Activated CD8-positive, alpha-beta T cell treated with anti-CD3 and anti-CD28 coated beads, Interleukin-2, amount 10 ng/mL, durations not matched to agents 7 days and 5 days (primary cell): ENCODE measurements at places on chromosomes 5 and 9. TPM values are rescaled to one million over a fixed set of nuclear protein-coding genes. Genes with fewer than 3 reads are reported as not detected.

DNA sequence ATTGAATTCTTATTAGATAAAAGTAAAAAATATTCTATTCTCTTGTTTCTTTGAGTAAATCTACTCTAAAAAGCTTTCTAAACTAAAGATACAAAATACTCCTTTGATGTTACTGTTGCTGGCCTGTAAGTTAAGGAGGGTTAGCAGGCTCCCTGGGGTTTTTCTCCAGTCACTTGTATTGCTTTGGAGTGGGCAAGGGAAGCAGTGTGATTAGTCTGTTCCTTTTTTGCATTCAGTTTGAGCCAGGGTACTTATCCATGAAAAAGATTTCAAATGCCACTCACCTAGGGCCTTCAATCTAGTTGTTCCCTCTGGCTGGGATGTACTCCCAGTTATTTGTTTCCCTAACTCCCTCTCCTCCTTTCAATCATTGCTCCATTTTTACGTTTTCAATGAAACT lies 256.2 kb upstream of the SMC2 start:
- H3K4me3 ChIP-seq: no peak overlapping the region
- DNase-seq: no peak
- no peaks in the 10 kb centered on the region for H3K36me3 ChIP-seq
- H3K27ac ChIP-seq: no peak overlapping the region
- H3K27me3 ChIP-seq: no peaks in the 10 kb centered on the region

DNA sequence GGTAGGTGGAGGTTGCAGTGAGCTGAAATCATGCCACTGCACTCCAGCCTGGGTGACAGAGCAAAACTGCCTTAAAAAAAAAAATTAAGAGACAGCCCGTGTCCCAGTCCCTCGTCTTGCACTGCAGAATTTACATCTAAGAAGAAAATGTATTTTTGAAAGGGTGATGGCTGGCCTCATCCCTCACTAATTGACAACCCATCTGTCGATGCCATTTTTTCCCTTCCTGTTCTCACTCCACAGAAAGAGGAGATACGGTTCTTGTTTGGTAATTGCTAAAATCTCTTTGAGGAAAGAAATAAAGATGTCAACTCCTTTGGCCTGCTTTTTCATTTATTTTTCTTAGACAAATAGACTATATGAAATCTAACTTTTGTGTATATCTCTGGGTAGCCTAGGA lies 2.4 kb upstream of the LSM11 start:
- no peak for DNase-seq
- no peak overlapping the region for H3K4me3 ChIP-seq
- peaks cover 23% of the 10 kb centered on the region for H3K4me1 ChIP-seq
- H3K27me3 ChIP-seq: no peaks in the 10 kb centered on the region
- no peak overlapping the region for H3K27ac ChIP-seq

Gene DND1
- 3.1 TPM for total RNA-seq

DNA sequence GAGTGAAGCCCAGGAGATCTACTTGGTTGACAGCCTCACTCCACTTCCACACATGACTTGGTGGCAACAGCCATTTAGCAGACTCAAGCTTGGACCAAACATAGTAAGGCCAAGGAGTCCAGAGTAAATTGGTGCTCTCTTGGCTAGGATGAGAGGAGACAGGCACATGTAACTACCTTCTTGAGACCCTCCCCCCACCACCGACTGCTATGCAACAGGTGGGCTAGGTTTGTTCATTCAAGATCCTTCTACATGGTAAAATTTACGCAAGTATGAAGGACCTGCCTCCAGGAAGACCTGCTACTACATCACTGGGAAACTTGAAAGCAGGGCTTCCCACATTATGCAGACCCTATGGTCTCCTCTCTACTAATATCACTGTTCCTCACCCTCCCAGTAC lies 442.4 kb downstream of the SPOCK1 start:
- H3K36me3 ChIP-seq: no peaks in the 10 kb centered on the region
- H3K27ac ChIP-seq: no peak overlapping the region
- no peak for DNase-seq
- peaks cover 3% of the 10 kb centered on the region for H3K27me3 ChIP-seq
- no peak overlapping the region for H3K4me3 ChIP-seq

Gene PSAT1
- 112 TPM for total RNA-seq

- H3K4me1 ChIP-seq: peaks cover 59% of the 10 kb centered on the region
- no peaks in the 10 kb centered on the region for H3K27me3 ChIP-seq
- H3K36me3 ChIP-seq: peaks cover 45% of the 10 kb centered on the region
- no peak for DNase-seq
Measured at GRCh38 chr5:67196537-67197059, at the start of gene CD180. Gene CD180, minus strand, starts transcription at chr5:67196799. Its CDS starts 158 bp downstream, at chr5:67196641.

- peaks cover 42% of the 10 kb centered on the region for H3K36me3 ChIP-seq
- H3K4me3 ChIP-seq: no peak overlapping the region
- H3K4me1 ChIP-seq: peaks cover 27% of the 10 kb centered on the region
Measured at GRCh38 chr9:37141015-37141414, 20.6 kb downstream of the ZCCHC7 start.

DNA sequence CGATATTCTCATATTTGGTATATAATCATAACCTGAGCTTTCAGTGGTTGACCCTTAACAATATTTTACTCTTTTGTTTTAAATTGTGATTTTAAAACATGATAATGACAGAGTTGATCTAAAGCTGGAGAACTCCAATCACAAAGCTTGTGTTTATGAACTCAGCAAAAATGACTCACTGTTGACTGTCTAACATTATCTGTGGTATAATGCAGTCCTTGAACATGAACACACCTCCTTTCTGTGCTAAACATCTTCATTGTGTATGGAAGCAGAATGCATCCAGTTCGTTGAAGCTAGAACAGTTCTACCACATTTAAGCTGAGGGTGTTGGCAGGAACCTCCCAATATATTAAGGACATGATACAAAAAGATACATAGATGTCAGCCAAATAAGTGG lies 1030.2 kb upstream of the SEMA6A start:
- H3K4me1 ChIP-seq: no peaks in the 10 kb centered on the region
- no peaks in the 10 kb centered on the region for H3K27me3 ChIP-seq
- H3K27ac ChIP-seq: no peak overlapping the region
- DNase-seq: no peak
- no peak overlapping the region for H3K4me3 ChIP-seq
- no peaks in the 10 kb centered on the region for H3K36me3 ChIP-seq

Gene GLIPR2
- 73.0 TPM for total RNA-seq

GRCh38 chr5:57804505-57804904 lies 321.9 kb upstream of the ACTBL2 start:
- DNase-seq: no peak
- H3K36me3 ChIP-seq: no peaks in the 10 kb centered on the region
- H3K27ac ChIP-seq: no peak overlapping the region
- H3K4me1 ChIP-seq: no peaks in the 10 kb centered on the region

GRCh38 chr5:1035421-1036405 lies 27.1 kb downstream of the NKD2 start:
- no peaks in the 10 kb centered on the region for H3K36me3 ChIP-seq
- no peaks in the 10 kb centered on the region for H3K4me1 ChIP-seq
- H3K27me3 ChIP-seq: no peaks in the 10 kb centered on the region
- DNase-seq: no peak

- peaks cover 23% of the 10 kb centered on the region for H3K4me1 ChIP-seq
- DNase-seq: no peak
- no peak overlapping the region for H3K4me3 ChIP-seq
- H3K36me3 ChIP-seq: no peaks in the 10 kb centered on the region
- no peak overlapping the region for H3K27ac ChIP-seq
- no peaks in the 10 kb centered on the region for H3K27me3 ChIP-seq
Measured at GRCh38 chr5:113271015-113271414, 163.8 kb downstream of the TSSK1B start.

Gene HCN1
- not detected for total RNA-seq

- H3K4me1 ChIP-seq: no peaks in the 10 kb centered on the region
- H3K27me3 ChIP-seq: no peaks in the 10 kb centered on the region
- no peak overlapping the region for H3K4me3 ChIP-seq
- H3K36me3 ChIP-seq: no peaks in the 10 kb centered on the region
Measured at GRCh38 chr5:51279983-51280706, 103.1 kb upstream of the ISL1 start.
